ENCODE measurements at places on chromosomes 13 and 19. TPM values are rescaled to one million over a fixed set of nuclear protein-coding genes. Genes with fewer than 3 reads are reported as not detected.

DNA sequence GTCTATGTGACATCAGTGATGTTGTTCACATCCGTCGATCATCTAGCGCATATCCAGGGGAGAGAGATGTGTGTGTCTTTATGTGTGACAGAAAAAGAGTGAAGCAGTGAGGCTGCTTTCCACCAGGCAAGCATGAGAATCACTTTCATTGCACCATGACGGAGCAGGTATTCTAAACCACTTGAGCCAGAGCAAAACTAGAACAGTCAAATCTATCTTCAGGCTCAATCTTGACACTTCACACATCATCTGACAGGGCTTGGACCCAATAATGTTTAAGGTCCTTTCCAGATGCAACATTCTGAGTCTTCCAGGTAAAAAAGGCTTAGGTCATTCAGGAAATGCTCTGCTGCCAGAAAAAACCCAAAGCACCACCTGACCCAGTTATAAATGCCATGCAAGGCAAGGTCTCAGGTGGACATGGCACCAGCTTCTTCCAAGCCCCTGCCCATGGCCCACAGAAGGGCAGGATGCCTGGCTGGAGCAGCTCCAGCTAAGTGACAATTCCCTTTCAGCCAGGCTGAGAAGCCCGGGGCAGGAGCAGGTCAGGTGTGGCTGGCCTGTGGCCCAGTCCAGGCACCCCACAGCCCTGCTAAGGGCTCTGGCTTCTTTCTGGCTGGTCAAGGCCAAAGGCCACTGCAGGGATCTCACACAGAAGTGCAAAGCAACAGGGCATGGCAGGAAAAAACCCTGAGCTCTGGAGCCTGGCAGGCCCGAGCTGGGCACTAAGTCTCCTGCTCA, 5.0 kb downstream of the ELAVL1 start:
- DNase-seq = no peak

DNA sequence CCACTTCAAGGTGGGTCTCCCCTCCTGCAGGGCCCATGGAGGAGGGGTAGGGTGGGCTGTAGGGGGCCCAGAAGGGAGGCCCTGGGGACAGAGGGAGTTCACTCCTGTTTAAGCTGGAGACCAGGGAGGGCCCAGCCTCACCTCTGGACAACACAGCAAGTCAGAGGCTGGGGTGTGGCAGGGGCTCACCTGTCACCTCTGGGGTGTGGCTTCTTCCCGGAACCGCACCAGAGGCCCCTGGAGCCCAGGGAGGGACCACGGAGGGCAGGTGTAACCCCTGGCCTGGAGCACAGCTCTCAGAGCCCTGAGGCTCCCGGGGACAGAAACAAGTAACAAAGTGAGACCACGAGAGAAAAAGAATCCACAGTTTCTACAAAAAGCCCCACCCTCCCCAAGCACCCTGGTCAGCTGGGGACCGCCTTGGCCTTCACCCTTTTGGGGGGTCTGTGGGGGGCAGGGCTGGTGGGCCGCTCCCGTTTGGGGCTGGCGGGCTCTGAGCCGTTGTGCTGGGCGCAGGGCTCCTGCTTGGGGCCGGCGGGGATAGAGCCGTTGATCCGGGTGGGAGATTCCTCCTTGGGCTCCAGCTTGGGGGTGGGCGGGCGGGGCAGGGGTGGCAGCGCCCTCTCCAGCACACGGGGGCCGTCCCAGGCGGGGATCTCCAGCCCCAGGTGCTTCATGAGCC, 8.0 kb downstream of the SIRT6 start:
- DNase-seq = no peak

DNA sequence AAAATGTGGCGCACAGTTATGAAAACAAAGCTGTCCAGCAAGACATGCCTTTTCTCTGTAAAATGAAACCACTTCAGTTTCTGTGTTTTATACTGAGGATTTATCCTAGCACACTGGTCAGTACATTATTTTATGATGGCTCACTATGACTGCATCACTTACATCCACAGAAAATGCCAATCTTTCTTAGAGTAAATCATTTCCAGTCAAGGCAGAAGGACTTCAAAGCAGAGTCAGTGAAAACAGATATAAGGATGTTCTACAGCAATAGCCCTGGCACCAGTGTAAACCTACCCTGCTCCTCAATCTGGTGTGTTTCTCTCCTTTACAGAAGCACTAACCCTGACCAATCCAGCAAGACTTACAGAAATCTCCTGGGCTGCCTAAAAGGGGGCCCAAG, 473.5 kb downstream of the GPC6 start:
- no peak for DNase-seq

- no peak for DNase-seq
These were observed 168.1 kb downstream of the RBM26 start for GRCh38 chr13:79237981-79238380.

DNA sequence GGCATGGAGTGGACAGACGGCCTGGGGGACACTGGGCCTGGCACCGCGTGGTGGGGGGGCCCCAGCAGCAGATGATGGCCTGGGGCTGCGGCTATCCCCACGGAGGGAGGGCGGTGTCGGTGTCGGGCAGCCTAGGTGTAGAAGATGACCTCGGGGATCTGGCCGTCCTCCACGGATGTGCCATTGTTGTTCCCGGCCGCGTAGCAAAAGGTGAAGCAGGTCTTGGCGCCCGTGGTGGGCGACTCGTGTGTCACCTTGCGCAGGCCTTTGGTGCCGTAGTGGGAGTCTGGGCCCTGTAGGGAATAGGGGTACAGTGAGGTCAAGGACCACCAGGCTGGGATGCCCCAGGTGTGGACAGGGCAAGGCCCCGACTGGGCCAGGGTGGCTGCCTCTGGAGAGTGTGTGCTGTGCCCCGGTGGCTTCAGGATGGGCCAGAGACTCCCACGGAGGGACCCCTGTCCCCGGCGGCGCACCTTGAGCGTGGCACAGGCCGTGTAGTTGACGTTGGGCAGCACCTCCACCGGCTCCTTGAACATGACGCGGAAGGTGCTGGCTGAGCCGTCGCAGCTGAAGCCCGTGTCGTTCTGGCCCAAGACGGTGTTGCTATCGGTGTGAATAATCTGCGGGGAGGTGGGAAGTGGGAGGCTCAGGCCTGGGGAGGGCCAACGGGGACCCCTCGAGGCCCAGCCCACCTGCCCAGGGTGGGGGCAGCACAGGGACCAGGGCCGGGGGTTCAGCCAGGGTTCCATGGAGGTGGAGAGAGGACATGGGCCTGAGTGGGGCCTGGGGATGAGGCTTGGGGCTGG, 29.0 kb downstream of the BTBD2 start:
- DNase-seq = no peak

- no peak for DNase-seq
These were observed 26.2 kb downstream of the INSR start for GRCh38 chr19:7267792-7268704.

DNA sequence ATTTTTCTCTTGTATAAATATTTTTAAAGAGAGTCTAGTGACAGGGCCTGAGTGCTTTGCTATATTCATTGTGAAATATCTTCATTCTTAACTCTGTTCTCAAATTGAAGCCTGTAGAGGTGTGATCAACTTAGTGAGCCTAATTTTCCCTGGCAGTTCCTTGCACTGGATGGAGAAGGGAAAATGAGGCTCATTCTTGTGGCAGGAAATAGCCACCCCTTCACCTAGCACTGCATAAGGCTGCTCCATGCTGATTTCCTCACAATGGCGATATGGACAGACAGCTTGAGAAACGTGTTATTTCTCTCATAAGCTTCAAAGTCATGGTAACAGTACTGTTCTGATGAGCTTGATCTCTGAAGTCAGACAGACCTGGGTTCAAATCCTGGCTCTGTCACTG, 146.2 kb downstream of the AKAP11 start:
- no peak for DNase-seq

GRCh38 chr13:103514619-103515018, 448.4 kb upstream of the SLC10A2 start:
- DNase-seq = no peak

The NLRP9 gene
- total RNA-seq = not detected

All from activated T-cell treated with anti-CD3 and anti-CD28 coated beads, Interleukin-2, amount 50 U/mL, for 4 hours (primary cell).